ENCODE measurements at places on chromosomes 1 and 21.

GRCh38 chr1:97451944-97452343 lies 468.9 kb downstream of the DPYD start:
- DNase-seq = no peak

- DNase-seq = no peak
These were observed 118.9 kb downstream of the PGBD5 start for GRCh38 chr1:230307213-230307612.

DNA sequence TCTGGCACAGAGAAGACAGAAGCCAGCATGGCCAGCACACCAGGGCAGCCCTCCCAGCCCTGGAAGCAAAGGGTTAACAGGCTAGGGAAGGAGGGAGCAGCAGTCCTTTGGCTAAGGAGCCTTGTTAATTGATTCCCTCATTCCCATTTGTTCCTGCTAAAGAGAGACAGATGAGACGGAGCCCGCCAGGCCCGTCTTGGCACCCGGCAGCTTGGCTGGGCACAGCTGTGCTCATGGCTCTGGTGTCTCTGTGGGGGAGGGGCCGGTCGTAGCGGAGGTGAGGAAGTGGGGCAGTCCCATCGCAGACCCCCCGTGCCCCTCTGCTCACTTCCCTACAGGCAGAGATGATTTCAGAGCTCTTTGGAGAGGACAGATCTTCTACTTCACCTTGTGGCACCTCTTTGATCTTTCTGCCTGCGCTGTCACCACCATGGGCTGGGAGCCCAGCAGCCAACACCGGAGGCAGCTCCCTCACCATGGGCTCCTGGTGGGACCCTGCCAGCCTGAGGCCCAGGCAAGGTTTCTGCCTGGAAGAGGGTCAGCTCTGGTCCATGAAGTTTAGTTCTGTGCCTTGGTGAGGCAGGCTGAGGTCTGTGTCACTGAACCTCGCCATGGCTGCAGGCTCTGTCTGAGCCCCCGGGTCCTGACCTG lies 38.0 kb downstream of the FOXO6 start:
- no peak for DNase-seq

GRCh38 chr1:42214447-42214871 lies 49.9 kb upstream of the GUCA2A start:
- no peak for DNase-seq

GRCh38 chr1:178716111-178716510 lies 8.9 kb upstream of the RALGPS2 start:
- DNase-seq = no peak

GRCh38 chr1:32100807-32101708 lies 6.8 kb upstream of the KPNA6 start:
- no peak for DNase-seq

GRCh38 chr1:119554183-119554582 lies 47.2 kb downstream of the HSD3B1 start:
- peak; percentile 91 for DNase-seq

- DNase-seq = no peak
These were observed 84.1 kb upstream of the COX20 start for GRCh38 chr1:244751271-244751895.

DNA sequence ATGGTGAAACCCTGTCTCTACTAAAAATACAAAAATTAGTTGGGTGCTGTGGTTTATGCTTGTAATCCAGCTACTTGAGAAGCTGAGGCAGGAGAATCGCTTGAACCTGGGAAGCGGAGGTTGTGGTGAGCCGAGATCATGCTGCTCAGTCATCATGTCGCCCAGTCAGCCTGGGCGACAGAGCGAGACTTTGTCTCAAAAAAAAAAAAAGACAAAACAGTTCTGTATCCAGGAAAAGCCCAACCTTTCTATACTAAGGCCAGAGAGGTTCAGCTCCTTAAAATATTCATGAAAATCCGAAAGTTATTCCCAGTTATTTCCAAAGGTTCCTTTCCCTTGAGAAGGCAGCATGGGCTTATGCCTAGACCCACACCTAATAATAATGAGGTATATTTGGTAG lies 4.2 kb downstream of the MRPL37 start:
- no peak for DNase-seq

GRCh38 chr1:214404154-214404553 lies 123.2 kb downstream of the SMYD2 start:
- no peak for DNase-seq

DNA sequence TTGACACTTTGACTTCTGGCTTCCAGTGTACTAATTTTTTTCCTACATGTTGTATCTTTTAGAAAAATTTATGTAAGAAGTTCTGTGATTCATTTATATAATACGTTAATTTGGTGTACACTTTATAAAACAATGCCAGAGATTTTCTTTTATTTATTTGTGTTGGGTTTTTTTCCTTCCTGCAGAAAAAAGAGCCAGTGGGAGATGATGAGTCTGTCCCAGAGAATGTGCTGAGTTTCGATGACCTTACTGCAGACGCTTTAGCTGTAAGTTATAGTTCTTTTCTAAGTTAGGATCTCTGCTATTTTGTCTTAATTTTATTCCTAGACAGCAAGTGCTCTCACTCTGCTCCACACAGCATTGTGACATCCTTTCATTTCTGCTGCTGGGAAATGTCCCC lies 14.4 kb downstream of the SARS1 start:
- no peak for DNase-seq

- DNase-seq = no peak
These were observed 1.7 kb downstream of the FOXO6 start for GRCh38 chr1:41362749-41363590.

GRCh38 chr1:6011161-6011945 lies 19.1 kb upstream of the NPHP4 start:
- DNase-seq = no peak

Data from NCI-H2227 treated with DMSO at 0.1 percent for 48 hours (cell line).